Ammon's horn (tissue), 1 donor: ENCODE measurements at places on chromosomes 3 and 15.

- no peak for DNase-seq
Measured at GRCh38 chr15:69869881-69870505, 227.7 kb downstream of the TLE3 start.

DNA sequence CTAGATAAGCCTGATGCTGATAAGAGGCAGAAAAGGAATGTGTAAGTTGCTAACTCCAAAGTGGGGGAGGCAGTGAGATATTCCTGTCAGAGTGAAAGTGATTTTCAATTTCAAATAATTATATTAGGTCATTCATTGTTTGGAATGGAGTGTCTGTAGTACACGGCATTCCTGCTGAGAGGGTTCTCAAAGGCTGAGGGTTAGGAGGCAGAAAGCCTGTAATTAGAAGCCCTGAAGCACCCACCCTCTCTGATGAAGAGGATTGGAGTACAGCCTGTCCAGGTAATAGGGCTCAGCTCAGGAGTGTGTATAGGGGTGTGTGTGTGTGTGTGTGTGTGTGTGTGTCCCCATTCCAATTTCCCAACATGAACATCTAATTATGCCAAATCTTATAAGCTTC lies 486.8 kb downstream of the MAGI1 start:
- DNase-seq: no peak

- DNase-seq: peak; percentile 24
Measured at GRCh38 chr15:62928242-62928999, 114.1 kb upstream of the TPM1 start.

DNA sequence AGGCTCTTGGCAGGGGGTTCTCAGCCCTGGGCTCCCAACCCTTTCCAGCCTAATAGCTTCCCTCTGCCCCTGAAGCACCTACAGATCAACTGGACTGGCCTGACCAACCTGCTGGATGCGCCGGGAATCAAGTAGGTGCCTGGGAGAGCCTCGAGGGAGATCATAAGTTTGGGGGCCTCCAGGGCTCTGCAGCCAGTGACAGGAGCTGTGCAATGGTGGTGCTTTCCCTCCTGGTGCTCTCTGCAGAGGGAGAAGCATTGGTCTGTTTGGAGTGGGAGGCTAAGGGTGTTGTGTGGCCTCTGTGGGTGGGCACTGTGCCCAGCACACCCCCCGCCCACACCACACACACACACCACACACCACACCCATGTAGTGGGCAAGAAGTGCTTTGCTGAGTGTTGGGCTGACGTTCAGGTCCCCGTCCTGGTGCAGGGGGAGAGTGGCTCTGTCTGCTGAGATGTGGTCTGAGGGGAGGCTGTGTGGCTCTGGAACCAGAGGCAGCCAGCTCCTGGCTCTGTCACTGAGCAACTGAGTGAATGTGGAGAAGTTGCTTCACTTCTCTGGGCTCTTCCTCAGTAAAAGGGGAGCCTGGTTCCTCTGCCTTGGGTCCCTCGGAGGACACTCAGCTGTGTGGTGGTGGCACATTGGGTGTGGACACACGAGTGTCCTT lies 26.3 kb downstream of the ESYT3 start:
- no peak for DNase-seq

GRCh38 chr15:23764716-23765115 lies 77.6 kb upstream of the NDN start:
- DNase-seq: no peak

DNA sequence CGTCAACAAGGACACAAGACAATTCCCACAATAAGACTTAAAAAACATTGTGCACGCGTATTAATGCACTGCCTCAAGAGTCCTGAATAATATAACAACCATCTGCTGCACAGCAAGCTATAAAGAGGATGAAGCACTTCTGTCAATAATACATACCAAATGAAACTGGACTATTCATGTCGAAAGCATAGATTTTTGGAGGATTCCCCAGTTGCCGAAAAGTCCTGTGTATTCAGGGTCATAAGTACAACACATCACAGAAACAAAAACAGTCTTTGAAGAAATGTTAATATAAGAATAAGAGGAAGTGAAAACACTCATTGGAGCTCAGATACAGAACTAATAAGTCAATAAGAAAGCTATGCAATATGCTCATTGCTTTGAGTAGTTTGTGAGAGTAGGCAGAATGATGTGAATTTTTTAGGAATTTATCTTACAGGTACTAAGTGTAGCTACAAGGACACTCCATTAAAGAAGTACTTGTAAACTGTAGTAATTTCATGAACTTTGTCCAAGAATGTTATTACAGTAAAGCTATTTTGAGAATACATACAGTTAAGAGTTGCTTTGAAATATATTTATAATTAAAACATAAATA lies 31.6 kb downstream of the CBLB start:
- DNase-seq: no peak

DNA sequence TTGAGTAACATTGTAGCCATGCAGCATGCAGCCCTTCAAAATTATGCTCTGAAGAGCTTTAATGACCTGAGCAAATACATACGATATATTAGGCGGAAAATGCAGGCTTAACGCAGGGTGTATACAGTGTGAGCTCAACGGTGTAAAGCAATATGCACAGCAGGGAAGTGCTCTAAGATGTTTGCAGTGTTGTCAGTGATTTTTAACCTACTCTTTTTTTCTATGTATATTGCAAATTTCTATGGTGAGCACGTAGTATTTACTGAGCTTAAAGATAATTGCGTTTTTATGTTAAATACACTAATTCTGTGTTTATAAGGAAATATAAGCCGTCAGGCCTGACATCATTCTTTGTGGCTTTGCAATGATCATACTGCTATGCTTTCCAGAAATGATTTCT lies 42.1 kb downstream of the DGKG start:
- no peak for DNase-seq

GRCh38 chr3:140854961-140855360 lies 86.7 kb upstream of the SLC25A36 start:
- no peak for DNase-seq

DNA sequence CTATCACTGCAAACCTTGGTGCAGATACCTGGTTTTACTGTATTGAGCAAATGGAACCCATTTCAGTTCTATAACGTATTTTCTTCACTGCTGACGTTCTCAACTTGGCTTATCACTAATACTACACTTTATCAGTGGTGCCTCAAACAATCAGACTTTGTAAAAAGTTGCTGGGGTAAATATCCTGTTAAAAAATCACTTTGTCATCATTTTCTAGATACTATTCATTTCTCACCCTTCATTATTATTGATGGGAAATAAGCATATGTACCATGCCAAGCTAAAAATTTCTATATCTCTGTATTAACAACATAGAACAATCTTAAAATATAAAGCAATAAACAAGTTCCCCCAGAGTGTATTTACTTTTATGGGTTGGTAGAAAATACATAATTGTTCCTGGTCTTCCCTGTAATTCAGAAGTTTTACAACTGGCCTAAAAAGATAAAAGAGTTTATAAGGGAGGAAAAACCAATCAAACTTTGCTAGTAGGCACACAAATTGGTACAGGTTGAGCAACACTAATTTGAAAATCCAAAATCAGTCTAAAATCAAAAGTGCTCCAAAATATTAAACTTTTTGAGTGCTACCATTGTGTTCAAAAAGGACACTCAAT lies 33.2 kb downstream of the CIP2A start:
- no peak for DNase-seq

DNA sequence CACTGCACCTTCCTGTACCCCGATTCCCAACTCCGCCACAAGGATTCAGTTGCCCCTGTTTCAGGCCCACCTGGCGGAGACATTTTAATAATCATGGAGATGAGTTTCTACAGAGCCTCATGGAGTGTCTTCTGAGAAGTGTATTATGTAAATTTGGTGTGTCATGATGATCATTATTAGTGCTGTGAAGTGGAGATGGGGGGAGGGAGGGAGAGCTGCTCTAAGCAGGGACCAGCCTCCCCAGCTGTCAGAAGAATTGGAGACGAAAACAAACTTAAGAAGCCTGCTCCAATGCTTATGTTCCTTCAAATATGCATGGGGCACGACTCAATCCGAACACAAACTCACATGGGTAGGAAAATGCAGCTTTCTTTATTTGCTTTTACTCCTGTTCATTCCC lies 127.8 kb downstream of the EPHB1 start:
- no peak for DNase-seq

DNA sequence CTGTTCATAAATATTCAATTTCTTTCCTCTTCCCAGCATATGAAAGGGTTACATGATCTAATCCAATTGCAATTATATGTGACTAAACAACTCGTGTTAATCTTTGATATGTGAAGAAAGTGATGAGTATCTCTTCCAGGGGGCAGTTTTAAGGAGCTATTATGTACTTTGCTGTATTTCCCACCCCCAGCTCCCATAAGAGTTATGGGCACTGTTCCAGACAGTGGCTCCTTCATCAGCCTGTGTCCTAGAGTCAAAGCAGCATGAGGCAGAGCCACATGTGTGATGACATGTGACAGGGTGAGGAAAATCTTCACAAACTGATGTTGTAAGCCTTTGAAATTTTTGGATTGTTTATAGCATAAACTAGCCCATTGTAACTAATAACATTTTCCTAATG lies 315.4 kb downstream of the DIPK2A start:
- no peak for DNase-seq

- DNase-seq: peak; percentile 75
Measured at GRCh38 chr15:80875568-80876347, 96.6 kb downstream of the CEMIP start.

DNA sequence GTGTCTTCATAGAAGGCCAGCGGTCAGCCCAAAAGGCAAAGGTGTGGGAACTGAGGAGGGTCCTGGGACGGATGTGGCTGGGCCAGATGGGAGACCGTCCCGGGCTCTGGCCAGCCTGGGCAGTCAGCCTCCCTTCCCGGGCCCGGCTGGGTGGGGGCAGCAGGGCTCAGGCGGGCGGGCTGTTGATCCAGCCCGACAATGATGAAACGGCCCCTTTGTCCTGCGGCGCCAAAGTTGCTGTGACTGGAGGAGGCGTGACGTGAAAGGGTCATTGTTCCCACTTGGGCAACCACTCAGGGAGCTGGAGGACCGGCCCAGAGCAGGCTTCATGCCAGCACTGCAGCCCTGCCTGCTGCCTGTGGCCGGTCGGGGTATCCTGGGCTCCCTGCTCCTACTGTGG lies 16.5 kb downstream of the DUSP7 start:
- DNase-seq: peak; percentile 99

DNA sequence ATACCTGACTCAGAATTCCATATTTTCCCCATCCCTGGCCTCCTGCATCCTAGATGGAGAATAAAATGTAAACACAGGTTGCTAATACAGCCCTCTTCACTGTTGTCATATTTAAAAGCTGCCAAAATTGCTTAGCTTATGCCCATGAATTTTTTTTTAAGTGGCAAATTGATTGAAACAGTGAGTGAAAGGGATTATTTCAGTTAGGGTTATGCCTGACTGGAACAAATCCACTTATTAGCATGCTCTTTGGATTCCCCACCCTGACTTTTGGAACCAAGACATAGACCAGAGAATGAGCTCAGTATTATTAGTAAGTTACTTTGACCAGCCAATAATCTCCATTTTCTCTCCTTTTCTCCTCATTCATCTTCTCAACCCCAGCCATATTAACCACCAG lies 244.7 kb downstream of the FEZF2 start:
- no peak for DNase-seq

DNA sequence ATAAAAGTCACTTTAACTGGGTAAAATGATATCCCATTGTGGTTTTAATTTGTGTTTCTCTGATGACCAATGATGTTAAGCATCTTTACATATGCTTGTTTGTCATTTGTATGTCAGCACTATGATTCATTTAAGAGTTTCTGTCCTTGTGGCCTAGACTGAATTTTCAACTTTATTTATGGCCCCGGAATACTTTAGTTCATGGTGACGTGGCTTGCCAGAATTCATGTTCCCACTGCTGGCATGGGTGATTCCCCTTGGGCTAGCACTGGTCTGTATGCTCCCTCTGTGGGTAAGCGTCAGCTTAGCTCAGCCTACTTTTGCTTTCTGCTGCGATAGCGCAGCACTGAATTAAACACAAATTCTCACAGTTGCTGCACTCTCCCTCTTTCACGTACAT lies 436.3 kb upstream of the SGO1 start:
- no peak for DNase-seq

GRCh38 chr3:188701485-188701969 lies 470.2 kb upstream of the TPRG1 start:
- peak; percentile 63 for DNase-seq

DNA sequence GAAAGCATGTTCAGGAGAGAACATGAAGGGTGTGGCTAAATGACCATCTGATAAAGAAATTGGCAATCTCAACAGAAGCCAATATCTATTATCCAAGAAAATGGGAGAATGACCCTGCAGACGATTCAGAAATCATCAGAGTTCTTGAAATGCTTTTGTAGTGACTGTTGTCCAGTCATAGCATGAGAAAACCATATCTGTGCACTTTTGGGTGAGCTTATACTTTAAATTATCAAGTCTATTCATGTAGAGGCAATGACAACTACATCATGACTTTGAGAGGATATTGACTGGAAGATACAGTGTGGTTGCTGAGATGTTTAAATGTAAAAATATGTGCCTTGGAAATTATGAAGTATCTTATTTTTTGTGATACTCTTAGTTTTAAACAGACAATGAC lies 57.6 kb upstream of the AZI2 start:
- DNase-seq: no peak

DNA sequence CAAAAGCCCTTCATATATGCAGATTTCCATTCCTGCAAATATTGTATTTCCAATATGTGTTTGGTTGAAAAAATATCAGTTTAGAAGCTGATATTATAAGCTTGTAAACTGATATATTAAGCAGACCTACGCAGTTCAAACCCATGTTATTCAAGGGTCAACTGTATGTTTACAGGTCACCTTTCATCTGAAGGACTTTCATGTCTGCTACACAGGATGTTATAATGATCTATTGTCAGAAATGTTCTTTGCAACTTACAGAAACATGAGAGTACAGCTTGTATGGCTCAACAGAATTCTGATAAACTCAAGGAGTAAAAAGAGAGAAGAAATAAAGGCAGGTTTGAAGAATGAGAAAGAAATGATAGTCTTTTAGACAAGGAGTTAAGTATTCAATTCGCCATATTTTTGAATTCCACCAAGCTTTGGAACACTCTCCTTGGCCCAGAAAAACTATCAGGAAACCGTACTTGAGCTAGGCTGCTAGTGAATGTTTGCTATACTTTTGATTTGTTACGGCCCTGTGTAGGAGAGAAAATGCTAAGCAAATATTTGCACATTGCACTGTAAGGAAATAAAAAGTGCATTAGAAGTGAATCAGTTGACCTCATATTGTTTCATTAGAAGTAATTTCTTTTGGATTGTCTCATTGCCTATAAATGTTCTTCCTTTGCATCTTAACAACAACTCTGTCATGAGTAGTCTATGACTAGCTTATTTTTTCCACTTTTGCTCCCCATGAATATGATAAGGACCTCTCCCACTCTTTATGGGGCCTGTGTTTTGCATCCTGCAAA lies 81.2 kb downstream of the NEK11 start:
- DNase-seq: no peak

GRCh38 chr15:81433462-81433861 lies 59.4 kb upstream of the TMC3 start:
- DNase-seq: no peak

DNA sequence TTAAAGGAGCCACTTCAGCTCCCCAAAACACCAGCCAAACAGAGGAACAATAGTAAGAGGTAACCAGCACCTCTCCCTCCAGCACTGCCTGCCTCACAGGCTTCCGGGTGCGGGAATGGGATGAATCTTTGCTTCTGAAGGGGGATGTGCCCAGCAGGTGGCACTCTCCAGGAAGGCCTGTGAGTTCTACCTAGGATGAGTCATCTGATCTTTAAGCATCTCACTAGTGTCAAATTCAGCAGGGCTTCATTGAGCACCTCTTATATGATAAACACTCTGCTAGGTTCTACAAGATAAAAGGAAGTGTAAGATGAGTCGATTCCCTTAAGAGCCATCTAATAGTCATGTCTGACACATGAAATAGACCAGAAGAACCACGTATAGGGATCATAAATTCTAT lies 237.4 kb upstream of the UMPS start:
- peak; percentile 48 for DNase-seq

GRCh38 chr3:144864646-144865045 lies 893.0 kb downstream of the DIPK2A start:
- no peak for DNase-seq
